Hepatocyte (in vitro differentiated cells): ENCODE measurements at places on chromosomes 11 and 22.

DNA sequence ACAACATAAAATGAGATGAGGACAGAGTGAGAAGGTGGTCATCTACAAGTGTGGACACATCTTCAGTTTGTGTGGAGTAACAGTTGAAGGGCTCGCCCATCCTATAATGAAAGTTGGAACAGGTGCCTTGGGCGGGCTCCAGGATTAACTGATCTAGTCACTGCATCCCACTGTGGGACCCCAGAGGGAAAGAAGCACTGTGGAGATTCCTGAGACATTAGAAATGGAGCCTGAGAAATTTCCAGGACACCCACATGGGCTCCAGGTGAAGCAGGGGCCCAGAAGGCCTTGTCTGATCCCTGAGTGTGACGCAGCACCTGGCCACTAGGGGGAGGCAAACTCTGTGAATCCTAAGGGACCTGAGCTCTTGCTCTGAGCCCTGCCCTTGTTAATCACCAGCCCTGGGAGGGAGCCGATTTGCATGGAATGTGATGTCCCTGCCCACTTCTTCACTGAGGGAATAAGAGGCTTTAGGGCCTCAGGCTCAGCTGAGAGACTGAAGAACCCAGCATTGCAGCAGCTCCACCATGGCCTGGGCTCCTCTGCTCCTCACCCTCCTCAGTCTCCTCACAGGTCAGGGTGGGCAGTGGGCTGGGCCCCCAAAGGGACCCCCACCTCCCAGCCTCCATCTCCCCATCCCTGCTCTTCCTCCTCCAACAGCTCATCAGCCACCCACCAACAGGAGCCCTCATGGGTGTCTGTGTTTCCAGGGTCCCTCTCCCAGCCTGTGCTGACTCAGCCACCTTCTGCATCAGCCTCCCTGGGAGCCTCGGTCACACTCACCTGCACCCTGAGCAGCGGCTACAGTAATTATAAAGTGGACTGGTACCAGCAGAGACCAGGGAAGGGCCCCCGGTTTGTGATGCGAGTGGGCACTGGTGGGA, 98.4 kb downstream of the VPREB1 start:
- DNase-seq: peak; percentile 91

DNA sequence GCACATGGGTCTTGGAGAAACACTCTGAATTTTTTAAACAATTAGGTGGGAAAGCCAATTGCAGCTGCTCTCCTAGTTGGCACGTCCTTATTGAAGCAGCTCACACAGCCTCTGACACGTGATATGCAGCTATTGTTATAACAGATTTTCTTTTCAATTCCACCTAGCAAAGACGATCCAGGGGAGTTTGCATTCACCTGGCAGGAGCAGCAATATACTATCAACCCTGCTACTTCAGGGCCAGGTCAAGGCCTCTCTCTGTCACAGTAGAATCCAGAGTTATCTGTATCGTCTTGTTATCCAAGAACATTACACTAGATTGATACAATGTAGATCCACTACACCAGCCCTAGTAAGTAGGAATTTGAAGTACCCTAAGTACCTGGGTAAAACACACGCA, 8.3 kb downstream of the KRTAP5-11 start:
- no peak for DNase-seq

GRCh38 chr11:66494935-66495334, 14.7 kb downstream of the DPP3 start:
- DNase-seq: no peak

- DNase-seq: no peak
These were observed 19.5 kb downstream of the ELF5 start for GRCh38 chr11:34493926-34494595.

GRCh38 chr22:39706376-39707140, 136.0 kb downstream of the CACNA1I start:
- no peak for DNase-seq

GRCh38 chr11:19121646-19122045, 4.7 kb downstream of the ZDHHC13 start:
- DNase-seq: no peak

DNA sequence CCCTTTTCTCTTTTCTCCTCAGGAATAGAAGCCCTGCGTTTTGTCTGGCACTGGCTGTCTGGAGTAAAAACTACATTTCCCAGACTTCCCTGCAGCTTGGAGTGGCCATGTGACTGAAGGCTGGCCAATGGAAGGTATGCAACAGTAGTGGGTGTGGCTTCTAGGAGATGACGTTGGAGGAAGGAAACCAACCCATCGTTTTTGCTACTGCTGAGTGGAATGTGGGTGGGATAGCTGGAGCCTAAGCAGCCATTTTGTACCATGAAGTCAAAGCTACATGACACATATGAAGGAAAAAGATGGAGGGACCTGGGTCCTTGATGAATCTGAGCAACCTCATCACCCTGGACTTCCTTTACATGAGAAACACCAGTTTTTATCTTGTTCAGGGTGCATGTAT, 19.6 kb downstream of the FGF3 start:
- DNase-seq: no peak

DNA sequence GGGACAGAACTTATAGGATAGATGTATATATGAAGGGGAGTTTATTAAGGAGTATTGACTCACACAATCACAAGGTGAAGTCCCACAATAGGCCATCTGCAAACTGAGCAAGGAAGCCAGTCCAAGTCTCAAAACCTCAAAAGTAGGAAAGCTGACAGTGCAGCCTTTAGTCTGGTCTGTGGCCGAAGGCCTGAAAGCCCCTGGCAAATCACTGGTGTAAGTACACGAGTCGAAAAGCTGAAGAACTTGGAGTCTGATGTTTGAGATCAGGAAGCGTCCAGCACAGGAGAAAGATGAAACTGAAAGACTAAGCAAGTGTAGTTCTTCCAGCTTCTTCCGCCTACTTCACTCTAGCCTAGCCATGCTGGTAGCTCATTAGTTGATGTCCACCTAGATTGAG, 799.6 kb upstream of the ARHGAP42 start:
- no peak for DNase-seq

DNA sequence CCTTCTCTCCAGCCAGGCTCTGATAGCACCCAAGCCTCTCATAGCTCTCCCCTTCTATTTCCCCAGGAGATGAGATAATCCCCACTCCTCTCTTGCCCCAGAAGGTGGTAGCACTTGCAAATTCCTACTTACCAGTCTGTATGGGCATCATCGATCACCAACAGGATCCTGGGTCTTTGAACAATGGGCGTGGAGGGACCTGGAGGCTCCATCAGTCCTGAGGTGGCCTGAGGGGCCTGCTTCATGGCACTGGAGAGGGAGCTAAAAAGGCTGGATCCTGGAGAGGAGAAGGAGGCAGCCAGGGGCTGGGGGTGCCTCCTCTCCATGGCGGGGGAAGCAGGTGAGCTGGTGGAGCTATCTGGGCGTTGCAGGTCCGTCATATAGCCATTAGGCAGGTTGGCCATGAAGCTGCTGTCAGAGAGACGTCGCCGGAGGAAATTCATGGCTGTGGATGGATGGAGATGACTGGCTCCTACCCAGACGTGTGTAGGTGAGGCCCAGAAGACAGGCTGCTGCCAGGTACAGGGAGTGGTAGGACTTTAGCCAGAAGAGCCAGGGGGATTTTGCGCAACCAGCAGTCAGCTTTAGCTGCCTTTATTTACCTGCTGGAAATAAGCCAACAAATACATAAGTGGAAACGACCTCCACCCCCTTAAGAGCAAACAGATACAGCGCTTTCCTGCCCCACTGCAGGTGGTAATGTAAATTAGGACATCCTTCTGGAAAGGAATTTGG, 51.8 kb downstream of the SYN3 start:
- DNase-seq: peak; percentile 52

DNA sequence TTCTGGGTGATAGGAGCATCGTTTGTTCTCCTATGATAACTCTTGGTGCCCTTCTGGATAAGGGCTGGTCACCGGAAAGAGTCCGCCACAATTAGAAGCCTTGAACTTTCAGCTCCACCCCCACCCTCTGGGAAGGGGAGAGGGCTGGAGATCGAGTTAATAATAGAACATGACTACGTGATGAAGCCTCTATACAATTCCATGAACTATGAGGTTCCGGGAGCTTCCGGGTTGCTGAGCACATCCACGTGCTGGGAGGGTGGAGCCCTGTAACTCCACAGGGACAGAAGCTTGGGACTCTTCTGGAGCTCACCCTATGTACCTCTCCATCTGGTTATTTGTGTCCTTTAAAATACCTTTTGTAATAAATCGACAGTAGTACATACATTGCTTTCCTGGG, 40.3 kb downstream of the ARHGAP42 start:
- peak; percentile 15 for DNase-seq

DNA sequence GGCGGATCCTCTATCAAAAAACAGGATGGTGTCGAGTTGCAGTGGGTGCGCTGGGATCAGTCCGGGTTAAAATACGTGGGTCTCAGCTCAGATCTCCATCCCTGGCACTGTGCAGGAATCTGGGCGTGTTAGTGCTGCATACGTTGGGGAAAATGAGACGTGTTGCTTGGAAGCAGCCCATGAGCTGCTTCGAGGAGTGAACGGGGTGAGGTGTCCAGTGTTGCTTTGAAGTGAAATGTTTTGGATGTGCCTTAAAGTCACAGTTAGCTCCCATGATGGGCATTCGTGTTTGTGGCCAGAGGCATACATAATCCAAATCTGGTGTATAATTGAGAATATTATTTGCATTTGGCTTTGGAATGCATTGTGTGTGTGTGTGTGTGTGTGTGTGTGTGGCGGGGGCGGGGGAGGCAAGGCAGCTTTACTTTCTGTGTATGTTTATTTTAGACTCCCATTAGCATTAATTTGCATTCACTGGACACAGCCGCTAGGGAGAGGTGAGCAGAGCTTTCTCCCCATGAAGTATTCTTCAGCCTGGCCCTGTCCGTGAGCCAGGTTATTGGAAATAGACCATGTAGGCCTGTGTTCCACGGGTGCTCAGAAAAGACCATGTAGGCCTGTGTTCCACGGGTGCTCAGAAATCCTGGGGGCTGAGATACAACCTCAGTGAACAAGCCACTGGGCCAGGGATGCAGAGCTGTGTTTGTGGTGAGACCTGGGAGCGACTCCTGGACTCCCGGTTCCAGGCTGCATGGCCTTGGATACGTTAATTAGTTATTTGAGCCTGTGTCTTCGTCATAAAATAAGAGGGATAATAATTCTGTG, 134.6 kb downstream of the ST3GAL4 start:
- no peak for DNase-seq

GRCh38 chr11:108286370-108286769, 63.5 kb downstream of the ATM start:
- no peak for DNase-seq

DNA sequence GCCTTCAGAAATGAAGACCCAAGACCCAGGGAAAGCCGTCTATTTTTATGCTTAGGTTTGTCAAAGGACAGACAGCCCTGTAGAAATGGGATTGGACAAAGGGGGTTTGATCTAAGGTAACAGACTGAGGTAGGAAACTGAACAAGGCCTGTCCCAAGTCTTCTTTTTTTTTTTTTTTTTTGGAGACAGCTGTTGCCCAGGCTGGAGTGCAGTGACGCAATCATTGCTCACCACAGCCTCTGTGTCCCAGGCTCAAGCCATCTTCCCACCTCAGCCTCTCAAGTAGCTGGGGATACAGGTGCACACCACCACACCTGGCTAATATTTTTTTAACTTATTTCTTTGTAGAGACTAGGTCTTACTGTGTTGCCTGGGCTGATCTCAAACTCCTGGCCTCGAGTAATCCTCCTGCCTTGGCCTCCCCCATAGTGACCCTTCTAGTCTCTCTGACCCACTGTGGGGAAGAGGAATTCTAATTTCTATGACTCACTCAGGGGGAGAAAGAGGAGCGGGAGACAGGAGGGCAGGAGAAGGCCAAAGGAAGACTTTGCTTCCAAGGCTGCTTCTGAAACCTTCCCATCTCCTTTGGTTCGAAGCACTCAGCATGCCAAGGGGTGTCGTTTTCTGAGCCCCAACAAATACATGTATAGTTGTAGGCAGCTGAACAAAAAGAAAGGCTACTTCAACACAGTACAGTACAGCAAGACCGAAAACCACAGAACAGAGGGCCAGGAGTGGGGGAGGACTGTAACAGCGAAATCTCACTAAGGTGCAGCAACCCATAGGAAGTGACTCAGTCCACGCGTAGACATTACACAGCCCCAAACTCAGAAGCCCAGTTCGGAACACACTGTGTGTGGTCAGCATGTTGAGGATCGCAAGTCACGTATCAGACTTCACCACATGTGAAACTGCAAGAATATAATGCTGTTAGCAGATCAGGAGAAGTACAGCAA, 872 bp downstream of the TMA7B start:
- peak; percentile 27 for DNase-seq

- DNase-seq: no peak
These were observed 30.0 kb downstream of the DDX10 start for GRCh38 chr11:108694846-108695245.

- no peak for DNase-seq
These were observed 80.7 kb downstream of the MICAL3 start for GRCh38 chr22:17943533-17944249.

- DNase-seq: peak; percentile 25
These were observed 612 bp downstream of the ASPHD2 start for GRCh38 chr22:26429458-26430286.

DNA sequence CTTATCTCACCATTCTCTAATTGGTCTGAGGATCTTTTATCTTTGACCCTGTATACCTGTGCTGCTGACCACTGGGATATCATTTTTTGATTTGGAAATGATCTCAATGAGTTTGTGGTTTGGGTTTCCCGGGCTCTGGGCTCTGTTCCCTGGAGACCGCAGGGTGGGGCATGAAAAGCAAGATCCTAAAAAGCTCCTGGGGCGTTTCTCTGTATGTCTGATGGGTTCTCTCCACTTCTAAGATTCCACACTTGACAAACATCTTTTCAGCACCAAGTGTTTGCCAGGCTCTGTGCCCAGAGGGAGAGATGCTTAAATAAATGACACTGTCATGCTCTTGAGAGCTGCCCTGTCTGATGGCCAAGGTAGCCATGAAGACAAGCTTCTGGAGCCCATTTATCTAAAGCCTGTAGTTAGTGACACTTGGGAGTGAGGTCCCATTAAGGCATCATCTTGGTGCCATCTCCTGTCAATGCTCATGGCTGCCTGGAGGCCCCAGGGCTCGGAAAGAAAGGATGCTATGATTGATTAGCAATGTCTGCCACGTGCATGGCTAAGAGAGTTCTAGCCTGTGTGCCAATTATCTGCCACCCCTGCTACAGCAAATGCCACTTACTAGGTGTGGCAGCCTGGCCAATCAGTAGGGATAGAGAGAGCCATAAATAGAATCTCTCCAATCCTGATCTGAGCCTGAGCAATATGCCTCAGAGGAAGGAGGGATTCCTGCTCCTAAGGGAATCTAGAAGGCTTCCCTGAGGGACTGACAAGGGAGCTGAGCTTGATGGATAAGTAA, 531.6 kb downstream of the MN1 start:
- DNase-seq: no peak

DNA sequence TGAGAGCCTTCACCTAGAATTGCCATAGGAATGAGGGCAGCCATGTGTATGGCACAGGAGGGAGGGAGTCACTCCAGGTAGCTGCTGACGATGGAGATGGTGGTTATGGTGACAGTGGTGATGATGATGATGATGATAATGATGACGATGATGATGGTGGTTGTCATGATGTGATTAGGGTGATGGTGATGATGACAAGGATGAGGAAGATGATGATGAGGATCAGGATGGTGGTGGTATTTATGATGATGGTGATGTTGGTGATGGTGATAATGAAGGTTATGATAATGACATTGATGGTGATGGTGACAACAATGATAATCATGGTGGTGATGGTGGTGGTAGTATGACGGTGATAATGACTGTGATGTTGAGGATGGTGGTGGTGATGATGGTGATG, 1130.5 kb downstream of the BRD1 start:
- no peak for DNase-seq

GRCh38 chr11:13003736-13004493, 5.2 kb upstream of the RASSF10 start:
- DNase-seq: no peak

GRCh38 chr11:110272919-110273318, 23.5 kb downstream of the RDX start:
- no peak for DNase-seq

GRCh38 chr11:114472661-114473060, 33.4 kb downstream of the REXO2 start:
- DNase-seq: no peak
